Smooth muscle cell of the pulmonary artery (primary cell): ENCODE measurements at places on chromosomes 3 and 15. TPM values are rescaled to one million over a fixed set of nuclear protein-coding genes. Genes with fewer than 3 reads are reported as not detected.

The CNTN3 gene
- 7.0 and 98.8 TPM in 2 replicates for total RNA-seq

The CKMT1A gene
- not detected in 2 replicates for total RNA-seq

The ANKRD63 gene
- total RNA-seq: not detected in 2 replicates

The FGF7 gene
- 157 and 355 TPM in 2 replicates for total RNA-seq

The NR2E3 gene
- 0.13 and 0.20 TPM in 2 replicates for total RNA-seq

The TMEM108 gene
- total RNA-seq: 0.20 TPM in 1 of 2 replicates, not detected in the other

The SLC51A gene
- total RNA-seq: not detected in 2 replicates

The GP9 gene
- not detected in 2 replicates for total RNA-seq

The CYP1A1 gene
- 0.40 and 1.2 TPM in 2 replicates for total RNA-seq

The MINAR1 gene
- 1.2 and 1.6 TPM in 2 replicates for total RNA-seq

The GSK3B gene
- total RNA-seq: 61.5 and 73.5 TPM in 2 replicates

The USP4 gene
- total RNA-seq: 26.0 and 30.0 TPM in 2 replicates

The HTR3E gene
- total RNA-seq: not detected in 2 replicates

The RHCG gene
- 0.07 and 0.50 TPM in 2 replicates for total RNA-seq

The CYP8B1 gene
- not detected in 2 replicates for total RNA-seq

The PIERCE2 gene
- total RNA-seq: 1.7 and 3.1 TPM in 2 replicates

The RGMA gene
- 1.3 and 1.7 TPM in 2 replicates for total RNA-seq

The IGDCC3 gene
- not detected in 2 replicates for total RNA-seq

The CSPG4 gene
- total RNA-seq: 193 and 328 TPM in 2 replicates

The STRIT1 gene
- total RNA-seq: not detected in 2 replicates

The LRCH3 gene
- total RNA-seq: 104 TPM in 2 replicates

The CD47 gene
- 61.9 and 90.9 TPM in 2 replicates for total RNA-seq

The MCF2L2 gene
- 0.13 and 0.33 TPM in 2 replicates for total RNA-seq

The RTP3 gene
- total RNA-seq: not detected in 2 replicates

The TIGIT gene
- not detected in 2 replicates for total RNA-seq

The DYNLT2B gene
- 6.9 and 7.2 TPM in 2 replicates for total RNA-seq

The PLSCR5 gene
- total RNA-seq: not detected in 2 replicates

The LCTL gene
- 0.17 and 1.6 TPM in 2 replicates for total RNA-seq

The ADPRH gene
- total RNA-seq: 4.5 and 4.8 TPM in 2 replicates

The ST8SIA2 gene
- total RNA-seq: 0.13 TPM in 1 of 2 replicates, not detected in the other

The RBMS3 gene
- 59.6 and 68.2 TPM in 2 replicates for total RNA-seq

The RARB gene
- total RNA-seq: 5.2 and 10.2 TPM in 2 replicates

The KIF7 gene
- total RNA-seq: 14.3 and 19.9 TPM in 2 replicates

The IGSF11 gene
- under 0.01 and 0.10 TPM in 2 replicates for total RNA-seq

The SCG5 gene
- total RNA-seq: 15.9 and 29.6 TPM in 2 replicates

The ENTPD3 gene
- total RNA-seq: 0.10 and 0.13 TPM in 2 replicates

The C15orf62 gene
- 0.07 TPM in 1 of 2 replicates, not detected in the other for total RNA-seq

The ILDR1 gene
- not detected in 2 replicates for total RNA-seq

The CLDN16 gene
- total RNA-seq: under 0.01 and 0.30 TPM in 2 replicates

The CD96 gene
- total RNA-seq: 0.07 and 0.13 TPM in 2 replicates

The IQCH gene
- total RNA-seq: 4.0 and 5.0 TPM in 2 replicates

The PODXL2 gene
- total RNA-seq: 5.4 and 6.5 TPM in 2 replicates

The XPC gene
- total RNA-seq: 45.7 and 49.9 TPM in 2 replicates

The BSN gene
- 0.07 and 0.17 TPM in 2 replicates for total RNA-seq

The EXD1 gene
- not detected in 2 replicates for total RNA-seq

The MEX3B gene
- 7.2 and 11.9 TPM in 2 replicates for total RNA-seq

The ATP13A5 gene
- total RNA-seq: not detected in 2 replicates

The TOP2B gene
- 61.8 and 81.7 TPM in 2 replicates for total RNA-seq

The QRICH1 gene
- total RNA-seq: 47.9 and 58.1 TPM in 2 replicates

The ZNF660 gene
- 1.8 and 2.2 TPM in 2 replicates for total RNA-seq
